ENCODE measurements at places on chromosomes 1 and 21.

DNA sequence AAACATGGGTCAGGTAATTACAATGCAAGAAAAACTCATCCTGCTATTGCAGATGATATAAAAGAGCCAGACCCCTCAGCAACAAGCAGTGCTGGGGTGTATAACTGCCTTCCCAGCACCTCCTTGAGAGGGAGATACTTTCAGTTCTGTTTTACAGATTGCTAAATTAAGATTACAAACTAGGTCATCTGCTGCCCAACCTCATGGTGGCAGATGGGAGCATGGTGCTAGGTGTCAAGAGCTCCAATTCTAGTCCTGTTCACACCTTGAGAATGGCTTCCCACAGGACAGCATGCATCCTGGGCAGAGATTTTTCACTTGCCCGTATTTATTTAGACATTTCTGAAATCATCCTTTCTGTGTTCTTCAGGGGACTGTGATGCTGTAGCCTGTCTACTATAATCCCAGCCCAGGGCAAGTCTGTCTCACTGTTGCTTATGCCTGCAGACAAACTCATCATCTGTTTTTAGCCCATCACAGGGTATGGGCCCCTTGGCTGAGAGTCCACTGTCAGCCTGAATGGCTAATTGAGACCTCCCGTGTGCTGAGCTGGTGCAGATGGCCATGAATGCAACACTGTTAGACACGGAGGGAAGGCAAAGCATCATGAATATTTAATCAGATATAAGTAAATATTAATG is 40.2 kb upstream of the PBX1 start:
- DNase-seq = no peak

DNA sequence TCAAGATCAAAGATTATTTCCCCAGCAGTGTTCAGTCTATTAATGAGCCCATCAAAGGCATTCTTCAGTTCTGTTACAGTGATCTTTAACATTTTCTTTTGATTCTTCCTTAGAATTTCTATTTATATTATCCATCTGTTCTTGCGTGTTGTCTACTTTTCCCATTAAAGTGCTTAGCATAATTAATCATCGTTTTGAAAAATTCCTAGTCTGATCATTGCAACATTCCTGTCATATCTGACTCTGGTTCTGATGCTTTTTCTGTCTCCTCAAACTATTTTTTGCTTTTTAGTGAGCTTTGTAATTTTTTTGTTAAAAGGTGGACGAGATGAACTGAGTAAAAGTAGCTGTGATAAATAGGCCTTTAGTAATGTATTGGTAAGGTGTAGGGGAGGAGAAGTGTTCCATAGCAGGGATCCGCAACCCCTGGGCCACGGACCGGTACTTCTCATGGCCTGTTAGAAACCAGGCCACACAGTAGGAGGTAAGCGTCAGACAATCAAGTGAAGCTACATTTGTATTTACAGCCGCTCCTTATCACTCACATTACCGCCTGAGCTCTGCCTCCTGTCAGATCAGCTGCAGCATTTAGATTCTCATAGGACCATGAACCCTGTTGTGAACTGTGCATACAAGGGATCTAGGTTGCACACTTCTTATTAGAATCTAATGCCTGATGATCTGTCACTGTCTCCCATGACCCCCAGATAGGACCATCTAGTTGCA is 163.3 kb downstream of the PIK3R3 start:
- no peak for DNase-seq

GRCh38 chr1:41900603-41901444 is 17.9 kb downstream of the HIVEP3 start:
- no peak for DNase-seq

DNA sequence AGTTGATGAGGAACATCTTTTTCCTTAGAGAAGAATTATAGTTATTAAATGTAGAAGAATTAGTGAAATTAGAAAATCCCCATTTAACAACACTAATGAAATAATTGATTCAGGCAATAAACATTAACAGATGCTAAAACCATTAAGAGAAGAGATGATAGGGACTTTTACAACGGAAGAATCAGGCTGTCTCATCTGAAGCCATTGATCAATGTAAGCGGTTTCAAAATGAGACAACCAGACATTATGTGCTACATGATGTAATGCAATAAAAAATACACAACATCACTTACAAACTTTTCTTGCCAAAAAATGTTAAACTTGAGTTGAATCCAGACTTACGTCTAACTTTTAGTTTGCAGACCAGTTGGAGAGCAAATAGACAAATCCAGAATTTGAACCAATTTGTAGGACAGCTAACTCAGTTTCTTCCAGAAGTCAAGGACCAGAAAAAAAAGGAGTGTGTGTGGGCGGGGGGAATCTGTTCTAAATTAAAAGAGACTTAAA is 165.4 kb upstream of the DPT start:
- DNase-seq = no peak

DNA sequence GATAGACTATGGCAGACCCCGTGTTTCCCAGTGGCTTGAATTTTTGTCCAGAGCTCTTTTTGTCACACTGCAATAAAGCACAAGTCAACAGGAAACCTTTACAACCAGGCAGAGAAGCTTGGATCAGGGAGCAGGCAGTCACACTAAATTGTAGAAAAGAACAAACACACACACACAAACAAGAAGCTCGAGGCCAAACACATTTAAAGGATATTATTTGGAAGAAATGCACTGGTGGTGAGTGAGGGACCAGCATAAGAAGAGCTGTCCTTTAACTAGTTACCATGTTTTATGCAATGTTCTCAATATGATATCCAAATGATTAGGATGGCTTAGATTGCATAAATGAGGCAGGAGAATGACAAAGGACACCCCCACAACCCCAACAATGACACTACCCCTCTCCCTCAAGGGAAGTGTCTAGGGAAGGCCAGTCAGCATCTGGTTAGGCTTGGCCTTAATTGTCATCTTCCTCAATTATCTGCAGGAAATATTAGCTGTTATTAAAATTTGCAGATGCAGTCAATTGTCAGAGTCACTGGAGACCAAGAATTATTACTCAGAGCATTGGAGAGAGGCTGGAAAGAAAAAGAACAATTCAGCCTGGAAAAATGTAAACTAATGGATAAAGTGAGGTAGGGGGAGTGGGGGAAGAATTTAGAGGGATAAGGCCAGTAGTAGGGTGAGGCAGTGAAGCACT is 35.3 kb downstream of the DDR2 start:
- DNase-seq = no peak

- DNase-seq = no peak
Observed at GRCh38 chr1:6757719-6758435, 27.4 kb upstream of the CAMTA1 start.
